ENCODE measurements at places on chromosomes 1 and 21. TPM values are rescaled to one million over a fixed set of nuclear protein-coding genes. Genes with fewer than 3 reads are reported as not detected.

ACKR1 gene
- total RNA-seq = 17.6 TPM

KRTAP13-1 gene
- total RNA-seq = not detected

NME7 gene
- total RNA-seq = 13.5 TPM

ACTL8 gene
- total RNA-seq = 0.20 TPM

YTHDF2 gene
- 61.2 TPM for total RNA-seq

SEMA6C gene
- 0.88 TPM for total RNA-seq

CD101 gene
- 1.5 TPM for total RNA-seq

LCE7A gene
- total RNA-seq = not detected

Measured in esophagus mucosa (tissue), 1 donor.